ENCODE measurements at places on chromosomes 6 and 20.
A peak's percentile ranks its signal among the peaks of the same experiment; 100 is the strongest.

DNA sequence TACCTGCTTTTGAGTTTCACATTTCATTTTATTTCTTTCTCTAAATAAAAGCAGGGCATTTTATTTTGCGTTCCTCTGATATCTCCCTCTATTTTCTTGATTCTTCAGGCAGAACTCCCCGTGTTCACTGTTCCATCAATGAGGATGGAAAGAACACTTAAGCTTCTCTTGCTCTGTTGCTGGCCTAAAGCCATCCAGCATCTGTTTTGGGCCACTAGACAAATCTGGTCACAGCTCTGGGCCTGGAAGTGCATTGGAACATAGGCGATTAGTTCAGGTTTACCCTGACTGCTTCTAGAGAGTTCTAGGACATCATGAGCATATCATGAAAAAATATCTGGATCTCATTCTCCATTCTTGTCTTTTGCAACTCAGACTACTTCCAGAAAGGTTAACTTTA, 611.2 kb downstream of the UTRN start:
- DNase-seq: no peak

GRCh38 chr6:106974336-106974998, at the start of gene CD24:
Gene CD24 (minus strand): TSS chr6:106974729. CDS start chr6:106974646, 83 bp downstream.
- no peak for DNase-seq

GRCh38 chr6:40577672-40578071, 9.5 kb downstream of the LRFN2 start:
- DNase-seq: no peak

DNA sequence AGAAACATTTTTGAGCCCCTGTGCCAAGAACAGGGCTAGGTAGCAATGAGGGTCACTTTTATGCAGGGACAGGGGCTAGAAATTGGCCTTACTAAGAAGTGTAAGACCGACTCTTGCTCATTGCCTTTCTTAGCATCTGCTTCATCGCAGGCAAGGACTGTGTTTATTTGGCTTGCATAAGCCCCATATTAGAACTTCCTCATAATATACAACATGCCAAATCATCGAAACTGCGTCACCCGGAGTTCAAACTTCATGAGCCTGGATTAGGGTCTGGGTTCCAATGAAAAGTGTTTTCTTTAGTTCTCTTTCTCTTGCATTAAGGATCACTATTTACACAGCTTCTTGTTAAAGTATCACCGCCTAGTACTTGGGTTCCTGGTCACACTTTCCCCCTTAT, 977 bp upstream of the SMAP1 start:
- DNase-seq: no peak

GRCh38 chr6:3147914-3148757, 9.2 kb downstream of the TUBB2A start:
- DNase-seq: no peak

DNA sequence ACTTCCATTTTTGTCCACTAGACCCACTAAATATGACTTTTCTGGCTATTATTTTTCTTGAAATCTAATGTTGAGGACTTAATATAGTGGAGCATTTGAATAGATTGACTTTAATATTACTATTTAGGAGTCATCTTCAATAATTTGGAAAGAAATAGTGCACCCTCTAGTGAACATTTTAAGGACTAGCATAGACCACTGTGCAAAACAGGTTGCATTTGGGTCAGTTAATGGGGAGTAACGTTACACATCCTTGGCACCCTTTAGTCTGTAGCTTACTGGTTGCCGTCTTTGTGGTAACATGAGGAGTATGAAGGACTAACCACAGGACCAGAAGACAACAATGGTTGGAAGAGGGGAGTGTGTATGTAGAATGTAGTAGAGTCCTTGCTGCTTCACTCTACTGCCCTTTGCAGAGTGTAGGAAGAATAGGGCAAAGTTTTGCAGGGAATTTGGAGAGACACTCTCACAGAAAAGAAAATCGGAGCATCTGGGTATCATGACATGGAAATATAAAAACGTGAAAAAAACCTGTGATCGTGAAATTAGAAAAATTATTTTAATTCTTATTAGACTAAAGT, 25.2 kb downstream of the RFPL4B start:
- DNase-seq: peak; percentile 12

GRCh38 chr20:44780226-44780625, 30.1 kb downstream of the RIMS4 start:
- peak; percentile 45 for DNase-seq

DNA sequence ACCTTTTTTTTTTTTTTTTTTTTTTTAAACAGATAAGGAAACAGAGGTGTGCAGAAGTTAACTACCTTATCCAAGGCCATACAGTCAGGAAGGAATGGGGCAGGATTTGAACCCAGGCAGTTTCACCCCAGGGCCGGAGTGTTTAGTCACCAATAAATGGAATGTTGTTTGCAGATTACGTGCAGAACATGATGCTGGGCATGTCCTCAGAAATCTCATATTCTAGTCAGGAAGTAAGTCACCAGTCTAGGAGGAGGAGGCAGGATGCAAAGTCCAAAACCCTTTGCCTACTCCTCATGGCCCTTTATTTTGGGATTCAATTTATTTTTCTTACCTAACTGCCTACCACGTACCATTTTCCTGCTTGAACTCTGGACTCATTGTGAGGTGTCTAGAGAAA, 57.1 kb upstream of the LRRC1 start:
- DNase-seq: no peak

- no peak for DNase-seq
These were observed 149.8 kb upstream of the AKIRIN2 start for GRCh38 chr6:87851674-87852299.

- no peak for DNase-seq
These were observed 9.8 kb downstream of the NEDD9 start for GRCh38 chr6:11222385-11223277.

DNA sequence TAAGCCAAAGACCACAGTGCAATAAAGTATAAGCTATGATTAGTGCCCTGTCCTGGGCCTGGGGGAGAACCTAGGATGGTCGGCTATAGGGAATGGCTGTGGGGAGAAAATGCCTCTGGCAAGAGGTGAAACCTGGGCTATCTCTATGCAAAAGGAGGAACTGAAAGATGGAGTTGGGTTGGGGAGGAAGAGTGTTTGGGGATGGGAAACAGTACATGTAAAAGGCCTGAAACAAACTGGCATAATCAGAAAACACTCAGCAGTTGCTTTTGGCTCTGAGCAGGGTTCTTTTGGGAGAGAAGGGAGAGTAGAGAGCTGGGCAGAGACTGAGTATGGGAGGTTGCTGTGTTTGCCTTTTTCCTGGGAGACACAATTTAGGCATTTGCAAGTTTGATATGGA, 31.9 kb upstream of the FUCA2 start:
- no peak for DNase-seq

DNA sequence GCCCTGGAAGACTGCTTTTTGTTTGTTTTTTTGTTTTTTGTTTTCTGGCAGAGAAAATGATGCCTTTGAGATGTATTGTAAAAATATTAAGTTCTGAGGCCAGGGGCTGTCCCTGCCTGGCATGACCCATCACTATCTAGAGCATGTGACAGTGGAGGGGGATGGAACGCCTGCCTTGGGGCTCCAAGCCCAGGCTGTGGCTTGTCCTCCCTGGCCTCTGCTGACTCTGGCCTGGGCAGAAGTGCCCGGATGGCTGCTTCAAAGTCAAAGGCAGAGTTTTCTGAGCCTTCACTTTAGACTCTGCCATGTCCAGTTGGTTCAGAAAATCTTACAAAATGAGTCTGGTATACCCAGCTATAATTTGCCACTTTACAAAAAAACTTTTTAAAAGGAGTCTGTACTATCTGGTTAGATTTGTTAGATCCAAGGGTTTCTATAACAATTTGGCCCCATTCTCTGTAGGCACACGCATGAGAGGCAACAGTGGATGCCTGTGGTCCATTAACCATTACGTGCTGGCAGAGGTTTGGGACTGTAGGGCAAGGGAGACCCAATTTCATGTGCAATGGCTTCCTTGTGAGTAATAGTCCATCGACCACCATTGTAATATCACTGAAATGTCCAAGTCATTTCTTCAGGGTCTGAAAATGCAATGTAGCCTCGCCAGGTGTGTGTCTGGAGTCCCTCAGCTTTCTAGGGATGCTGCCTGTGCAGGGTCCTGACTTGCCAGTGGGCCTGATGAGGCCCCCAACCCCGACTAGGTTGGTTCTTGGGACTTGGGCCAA, 8.3 kb downstream of the PPP1R3G start:
- no peak for DNase-seq

GRCh38 chr6:23964865-23965264, 161.2 kb upstream of the NRSN1 start:
- DNase-seq: no peak

DNA sequence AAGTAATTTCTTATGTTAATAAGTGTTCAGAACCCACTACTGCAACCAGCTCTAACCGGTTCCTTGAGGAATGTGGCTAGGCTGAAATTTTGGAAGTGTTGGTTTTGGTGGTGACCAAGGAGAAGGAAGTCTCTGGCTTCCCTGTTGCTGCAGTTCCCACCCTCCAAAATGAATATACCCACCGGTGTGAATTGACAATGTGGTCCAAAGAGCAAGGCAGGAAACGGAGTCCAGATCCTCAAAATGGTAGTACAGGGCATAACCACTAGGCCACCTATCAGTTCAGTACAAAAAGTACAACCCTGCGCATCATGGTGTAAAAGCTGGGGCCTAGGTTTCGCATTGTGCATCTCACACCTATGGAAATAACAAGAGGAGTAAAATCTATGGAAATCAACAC, 2.8 kb downstream of the ADNP start:
- no peak for DNase-seq

DNA sequence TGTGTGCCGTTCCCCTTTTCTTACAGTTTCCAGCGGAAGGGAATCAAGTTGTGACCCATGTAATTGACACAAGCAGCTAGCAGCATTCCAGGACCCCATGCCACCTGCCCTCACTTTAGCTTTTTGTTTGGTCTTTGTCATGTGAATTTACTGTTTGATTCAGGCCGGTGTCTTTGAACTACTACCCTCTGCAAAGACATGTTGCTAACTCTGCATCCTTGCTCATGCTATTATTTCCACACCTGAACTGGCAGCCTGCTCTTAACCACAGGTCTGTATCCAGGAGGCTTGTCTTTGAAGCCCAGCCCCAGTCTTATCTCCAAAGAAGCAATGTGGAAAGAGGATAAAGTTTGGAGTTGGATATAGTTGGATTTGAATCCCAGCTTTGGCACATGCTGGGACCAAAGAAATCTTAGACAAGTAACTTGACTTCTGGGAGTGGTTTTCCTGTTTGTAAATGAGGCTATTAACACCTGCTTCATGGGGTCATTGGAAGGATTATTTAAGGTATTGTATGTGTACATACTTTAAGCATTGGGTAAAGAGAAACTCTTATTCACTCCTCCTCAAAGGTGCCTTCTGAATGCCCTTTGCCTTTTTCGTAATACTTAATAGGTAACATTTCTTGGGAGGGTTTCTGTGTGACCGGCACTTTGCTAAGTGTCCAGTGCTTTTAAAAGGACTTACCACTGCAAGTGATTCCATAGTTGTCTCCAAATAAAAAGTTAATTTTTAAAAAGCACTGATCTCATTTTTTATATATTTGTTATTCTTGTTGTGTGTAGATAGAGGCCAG, 52.4 kb downstream of the RALY start:
- no peak for DNase-seq

DNA sequence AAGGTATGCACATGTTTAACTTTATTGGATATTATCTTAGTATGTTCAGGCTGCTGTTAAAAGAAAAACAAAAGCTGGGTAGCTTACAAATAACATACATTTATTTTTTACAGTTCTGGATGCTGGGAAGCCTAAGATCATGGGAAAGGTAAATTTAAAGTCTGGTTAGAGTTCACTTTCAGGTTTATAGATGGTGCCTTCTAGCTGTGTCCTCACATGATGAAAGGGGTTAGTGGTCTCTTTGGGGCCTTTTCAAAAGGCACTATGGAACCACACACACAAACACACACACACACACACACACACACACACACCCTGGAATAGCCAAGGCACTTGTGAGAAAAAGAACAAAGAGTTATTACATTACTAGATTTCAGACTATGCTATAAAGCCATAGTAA, 805.8 kb upstream of the GJE1 start:
- no peak for DNase-seq

DNA sequence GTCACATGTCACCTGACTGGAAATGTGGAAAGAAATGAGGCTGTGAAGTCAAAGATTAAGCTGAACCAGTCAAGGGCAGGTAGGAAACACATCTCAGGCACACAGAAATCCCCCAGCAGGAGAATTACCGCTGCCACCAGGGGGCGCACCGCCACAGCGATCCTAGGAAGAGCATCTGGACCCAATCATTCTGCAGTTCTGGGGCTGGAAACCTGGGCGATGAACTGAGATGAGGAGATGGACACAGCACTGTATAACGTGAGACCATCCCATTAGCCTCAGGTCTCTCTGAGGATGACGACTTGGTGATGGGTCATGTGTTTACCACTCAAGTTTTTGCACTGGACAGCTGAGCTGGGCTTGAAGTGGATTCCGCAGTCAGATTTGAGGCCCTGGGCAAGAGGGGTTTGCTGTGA, 6.5 kb upstream of the SLC24A3 start:
- peak; percentile 31 for DNase-seq

- DNase-seq: no peak
These were observed 30.5 kb downstream of the FOXP4 start for GRCh38 chr6:41576667-41577066.

DNA sequence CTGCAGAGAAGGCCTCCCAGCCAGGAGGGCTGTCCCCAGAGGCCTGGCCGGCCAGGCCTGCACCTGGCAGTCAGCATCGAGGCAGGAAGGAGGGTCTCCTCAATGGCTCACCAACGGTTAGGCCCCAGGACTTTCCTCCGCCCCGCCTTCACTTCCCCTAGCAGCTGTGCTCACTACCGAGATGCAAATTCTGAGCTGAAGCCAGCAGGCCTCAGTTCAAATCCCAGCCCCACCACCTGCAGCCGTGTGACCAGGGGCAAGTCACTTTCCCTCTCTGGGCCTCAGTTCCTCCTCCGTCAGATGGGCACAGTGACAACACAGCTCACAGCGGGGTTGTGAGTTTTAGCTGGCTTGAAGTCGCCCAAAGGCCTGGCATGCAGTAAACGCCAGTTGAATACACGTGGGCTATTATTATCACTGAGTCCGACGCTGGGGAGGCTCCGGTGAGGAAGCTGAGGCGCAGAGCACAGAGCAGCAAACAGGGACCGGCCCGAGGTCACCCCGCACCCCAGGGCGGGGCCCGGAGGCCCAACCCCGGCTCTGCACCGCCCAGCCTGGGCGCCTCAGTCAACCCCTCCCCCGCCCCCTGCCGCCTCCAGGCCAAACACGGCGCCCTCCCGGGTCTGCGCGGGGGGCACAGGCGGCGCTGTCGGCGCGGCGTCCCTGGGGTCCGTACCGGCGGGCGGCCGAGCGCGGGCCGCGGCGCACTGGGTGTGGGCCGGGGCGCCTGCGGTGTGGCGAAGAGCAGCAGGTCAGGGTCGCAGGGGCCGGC, 671 bp downstream of the E2F1 start:
- DNase-seq: peak; percentile 44

- DNase-seq: no peak
These were observed 57.5 kb downstream of the FOXC1 start for GRCh38 chr6:1667012-1667804.

- DNase-seq: no peak
These were observed 98.1 kb upstream of the VSTM2L start for GRCh38 chr20:37804584-37805566.

DNA sequence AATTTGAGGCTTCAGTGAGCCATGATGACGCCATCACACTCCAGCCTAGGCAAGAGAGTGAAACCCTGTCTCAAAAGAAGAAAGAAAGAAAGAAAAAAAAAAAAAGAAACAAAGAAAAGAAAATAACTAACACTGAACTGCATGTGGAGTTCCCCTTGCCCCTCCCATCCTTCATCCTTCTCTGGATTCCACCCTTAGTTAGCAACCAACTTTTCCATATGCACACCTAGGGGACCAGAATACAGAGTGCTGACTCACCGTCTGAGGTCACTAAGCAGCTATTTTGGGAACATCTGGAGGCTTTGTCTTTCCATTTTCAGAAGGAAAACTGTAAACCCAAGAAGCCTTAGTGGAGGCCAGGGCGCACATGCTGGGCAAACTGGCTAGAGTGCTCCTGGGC, 257.4 kb downstream of the MAFB start:
- peak; percentile 53 for DNase-seq
